ENCODE measurements at places on chromosomes 7 and 10. TPM values are rescaled to one million over a fixed set of nuclear protein-coding genes. Genes with fewer than 3 reads are reported as not detected.

Gene PON1
- total RNA-seq: 0.20 TPM

Gene GPR158
- 2.9 TPM for total RNA-seq

Gene ADAM12
- not detected for total RNA-seq

Gene RPA3
- total RNA-seq: 87.5 TPM

Gene GRK5
- total RNA-seq: 7.3 TPM

Gene AS3MT
- 0.79 TPM for total RNA-seq

Gene DLX5
- total RNA-seq: not detected

Gene C10orf105
- not detected for total RNA-seq

- no peaks in the 10 kb centered on the region for H3K27me3 ChIP-seq
- H3K4me3 ChIP-seq: no peak overlapping the region
- no peak overlapping the region for H3K27ac ChIP-seq
- no peak for DNase-seq
- no peaks in the 10 kb centered on the region for H3K4me1 ChIP-seq
Observed at GRCh38 chr10:113036619-113037018, 86.6 kb downstream of the TCF7L2 start.

- H3K36me3 ChIP-seq: no peaks in the 10 kb centered on the region
- no peak for DNase-seq
- no peak overlapping the region for H3K4me3 ChIP-seq
- H3K27ac ChIP-seq: no peak overlapping the region
Observed at GRCh38 chr10:14409247-14409646, 78.5 kb upstream of the FRMD4A start.

DNA sequence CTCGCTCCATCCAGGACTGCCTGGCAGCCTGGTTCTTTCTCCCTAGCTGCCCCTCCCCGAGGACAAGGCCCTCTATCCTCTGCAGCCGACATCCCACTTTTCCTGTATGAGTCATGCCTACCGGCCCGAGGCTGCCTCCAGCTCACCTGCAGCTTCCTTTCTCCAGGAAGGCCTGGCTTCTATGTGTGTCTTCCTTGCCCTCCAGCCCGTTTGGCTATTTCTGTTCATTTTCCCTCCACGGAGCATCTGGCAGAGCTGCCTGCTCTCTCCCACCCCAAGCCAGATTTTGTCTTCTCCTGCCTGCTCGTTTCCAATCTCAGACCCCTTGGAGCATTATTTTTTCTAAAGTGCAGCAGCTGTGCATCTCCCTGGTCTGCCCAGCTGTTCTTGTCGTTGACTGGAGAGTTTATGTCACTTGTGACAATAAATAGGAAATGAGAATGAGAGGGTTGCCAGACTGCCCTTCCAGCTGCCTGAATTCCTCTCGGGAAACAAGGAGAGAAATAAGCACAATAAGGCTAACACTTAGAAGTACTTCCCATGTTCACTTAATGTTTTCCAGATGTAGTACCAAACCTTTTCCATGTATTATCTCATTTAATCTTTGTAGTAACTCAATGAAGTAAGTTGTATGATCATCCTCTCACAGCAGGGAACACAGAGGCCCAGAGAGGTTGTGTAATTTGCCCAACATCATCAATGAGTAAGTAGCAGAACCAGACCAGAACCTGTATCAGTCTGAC lies 19.7 kb downstream of the UBTD1 start:
- H3K36me3 ChIP-seq: no peaks in the 10 kb centered on the region
- H3K4me3 ChIP-seq: no peak overlapping the region

DNA sequence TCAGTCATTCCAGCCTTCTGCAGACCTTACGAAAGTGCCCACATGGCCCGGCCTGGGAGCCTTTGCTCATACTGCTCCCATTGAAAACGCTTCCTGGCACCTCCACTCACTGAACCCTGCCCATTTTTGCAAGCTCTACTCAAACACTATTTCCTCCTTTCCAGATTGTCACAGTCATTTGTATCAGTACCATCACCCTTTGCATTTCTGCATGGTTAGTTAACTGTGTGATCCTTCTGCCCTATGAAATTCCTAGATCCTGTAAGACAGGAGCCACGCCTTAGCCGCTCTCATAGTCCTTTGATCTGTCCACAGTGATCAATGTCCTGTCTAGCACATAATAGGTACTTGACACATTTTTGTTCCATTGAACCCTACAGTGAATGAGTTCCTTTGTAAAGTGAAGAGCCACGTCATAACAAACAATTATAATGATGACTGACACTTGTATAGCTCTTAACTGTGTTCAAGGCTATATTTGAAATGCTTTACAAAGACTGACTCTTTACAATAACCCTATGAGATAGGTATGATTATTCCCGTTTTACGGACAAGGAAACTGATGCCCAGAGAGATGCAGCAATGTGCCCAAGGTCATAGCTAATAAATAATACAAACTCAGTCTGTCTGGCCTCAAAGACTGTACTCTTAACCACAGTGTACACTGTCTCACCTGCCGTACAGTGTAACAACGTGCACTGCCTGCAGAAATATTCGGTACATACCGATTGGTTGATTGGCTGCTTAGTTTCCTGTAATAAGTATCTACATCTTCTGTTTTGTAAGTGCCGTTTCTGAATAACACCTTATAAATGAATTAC lies 16.6 kb upstream of the ITIH2 start:
- H3K4me1 ChIP-seq: no peaks in the 10 kb centered on the region
- peaks cover 3% of the 10 kb centered on the region for H3K27me3 ChIP-seq
- H3K4me3 ChIP-seq: no peak overlapping the region
- H3K36me3 ChIP-seq: no peaks in the 10 kb centered on the region
- DNase-seq: no peak
- no peak overlapping the region for H3K27ac ChIP-seq

- H3K36me3 ChIP-seq: no peaks in the 10 kb centered on the region
- peaks cover 3% of the 10 kb centered on the region for H3K27me3 ChIP-seq
- peaks cover 36% of the 10 kb centered on the region for H3K4me1 ChIP-seq
Observed at GRCh38 chr7:28858206-28858605, 99.9 kb downstream of the TRIL start.

DNA sequence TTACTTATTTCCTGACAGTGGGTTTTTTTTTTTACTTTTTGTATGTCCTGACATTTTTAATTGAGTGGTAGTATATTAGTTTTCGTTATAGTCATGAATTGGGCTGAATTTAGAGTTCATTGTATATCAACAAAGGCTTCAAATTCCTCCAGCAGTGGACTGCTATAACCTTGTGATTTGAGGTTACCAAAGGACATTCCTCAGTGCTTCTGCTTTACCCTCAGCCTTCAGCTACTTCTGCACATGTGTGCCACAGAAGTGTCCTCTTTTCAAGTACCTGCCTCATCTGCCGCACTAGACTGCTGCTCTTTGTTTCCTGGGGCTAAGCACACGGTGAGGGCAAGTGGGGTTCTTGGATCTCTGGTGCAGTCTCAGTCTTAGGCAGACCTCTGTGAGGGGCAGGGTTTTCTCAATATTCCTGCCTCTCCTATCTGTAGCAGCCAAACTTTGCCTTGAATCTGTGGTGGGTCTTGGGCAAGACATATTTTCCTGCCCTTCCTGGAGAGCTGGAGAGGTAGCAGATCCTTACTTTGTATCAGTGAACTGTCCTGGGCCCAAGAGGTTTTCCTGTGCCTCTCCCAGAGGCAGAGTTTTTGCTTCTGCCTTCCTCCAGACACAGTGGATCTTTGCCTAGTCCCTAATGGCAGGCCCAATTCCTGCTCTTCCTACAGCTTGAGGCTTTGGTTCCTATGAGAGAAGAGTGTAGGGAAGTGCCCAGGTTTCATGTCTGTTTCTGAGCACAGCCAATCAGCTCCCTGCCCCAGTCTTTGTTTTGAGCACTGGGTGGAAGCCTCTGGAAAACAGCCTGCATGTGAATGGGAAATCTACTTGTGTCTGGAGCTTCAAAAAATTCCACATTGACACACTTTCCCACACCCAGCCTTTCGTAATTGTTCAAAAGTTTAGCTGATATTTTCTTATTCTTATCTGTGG lies 39.0 kb upstream of the STRIP2 start:
- H3K4me3 ChIP-seq: no peak overlapping the region
- DNase-seq: no peak
- H3K4me1 ChIP-seq: no peaks in the 10 kb centered on the region
- no peak overlapping the region for H3K27ac ChIP-seq
- H3K27me3 ChIP-seq: no peaks in the 10 kb centered on the region

GRCh38 chr10:125177641-125178640 lies 17.6 kb upstream of the CTBP2 start:
- peaks cover 9% of the 10 kb centered on the region for H3K27me3 ChIP-seq
- no peaks in the 10 kb centered on the region for H3K36me3 ChIP-seq
- no peak for DNase-seq
- H3K4me3 ChIP-seq: no peak overlapping the region

DNA sequence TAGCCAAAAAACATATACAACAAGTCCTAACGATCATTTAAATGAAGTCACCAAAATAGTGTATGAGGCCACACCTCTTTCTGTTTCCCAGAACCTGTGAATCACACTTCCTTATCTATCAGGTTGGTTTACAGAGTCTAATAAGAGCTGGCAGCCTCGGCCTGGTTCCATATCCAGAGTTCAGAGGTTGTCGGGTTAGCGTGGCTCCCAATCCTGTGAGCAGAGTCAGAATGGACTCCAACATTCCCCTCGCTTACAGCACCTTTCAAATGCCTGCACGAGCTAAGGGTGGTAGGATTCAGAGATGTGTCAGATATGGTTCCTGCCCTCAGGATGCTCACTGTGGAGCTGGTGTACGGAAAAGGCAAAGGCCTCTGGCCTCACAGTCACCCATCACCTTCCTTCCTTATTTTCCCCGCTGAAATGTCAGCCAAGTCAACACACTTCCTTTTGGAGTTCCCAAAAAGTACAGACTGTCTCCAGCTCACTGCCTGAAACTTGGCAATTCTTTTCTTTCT lies 6.0 kb downstream of the IL15RA start:
- H3K4me1 ChIP-seq: peaks cover 16% of the 10 kb centered on the region
- no peak overlapping the region for H3K27ac ChIP-seq
- no peak overlapping the region for H3K4me3 ChIP-seq
- H3K36me3 ChIP-seq: no peaks in the 10 kb centered on the region

DNA sequence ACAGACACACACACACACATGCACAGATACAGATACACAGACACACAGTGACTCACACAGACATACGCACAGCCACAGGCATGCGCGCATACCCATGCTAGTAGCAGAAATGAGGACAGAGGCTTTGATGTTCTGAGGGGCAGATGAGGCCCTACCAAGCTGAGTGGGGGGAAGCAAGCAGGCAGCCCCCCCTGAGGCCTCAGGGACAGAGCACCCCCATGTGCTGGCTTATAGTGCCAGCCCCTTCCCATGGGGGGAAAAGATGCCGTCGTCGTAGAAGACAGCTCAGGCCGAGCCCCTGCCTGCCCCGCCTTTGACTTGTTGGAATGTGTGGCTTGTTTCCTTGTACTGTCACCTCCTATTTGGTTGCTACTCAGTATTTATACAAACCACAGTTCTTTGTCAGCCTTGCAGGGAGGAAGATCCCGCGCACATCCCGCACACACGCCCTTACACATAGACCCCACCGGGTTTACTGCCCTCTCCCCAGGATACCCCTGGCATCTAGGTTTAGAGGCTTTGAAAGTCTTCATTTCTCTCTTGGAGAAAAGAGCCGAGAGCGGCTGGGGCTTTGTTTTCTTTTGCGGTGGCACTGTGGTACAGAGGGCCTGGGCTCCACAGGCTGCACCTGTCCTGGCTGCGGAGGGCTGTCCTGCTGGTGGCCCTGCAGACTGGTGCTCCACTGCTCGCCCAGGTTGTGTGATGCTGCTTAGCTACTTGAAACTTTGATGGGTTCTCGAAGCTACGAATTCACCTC lies 112.5 kb downstream of the DOCK1 start:
- no peak overlapping the region for H3K27ac ChIP-seq
- H3K4me3 ChIP-seq: no peak overlapping the region
- no peaks in the 10 kb centered on the region for H3K27me3 ChIP-seq
- H3K4me1 ChIP-seq: no peaks in the 10 kb centered on the region
- peaks cover 3% of the 10 kb centered on the region for H3K36me3 ChIP-seq

DNA sequence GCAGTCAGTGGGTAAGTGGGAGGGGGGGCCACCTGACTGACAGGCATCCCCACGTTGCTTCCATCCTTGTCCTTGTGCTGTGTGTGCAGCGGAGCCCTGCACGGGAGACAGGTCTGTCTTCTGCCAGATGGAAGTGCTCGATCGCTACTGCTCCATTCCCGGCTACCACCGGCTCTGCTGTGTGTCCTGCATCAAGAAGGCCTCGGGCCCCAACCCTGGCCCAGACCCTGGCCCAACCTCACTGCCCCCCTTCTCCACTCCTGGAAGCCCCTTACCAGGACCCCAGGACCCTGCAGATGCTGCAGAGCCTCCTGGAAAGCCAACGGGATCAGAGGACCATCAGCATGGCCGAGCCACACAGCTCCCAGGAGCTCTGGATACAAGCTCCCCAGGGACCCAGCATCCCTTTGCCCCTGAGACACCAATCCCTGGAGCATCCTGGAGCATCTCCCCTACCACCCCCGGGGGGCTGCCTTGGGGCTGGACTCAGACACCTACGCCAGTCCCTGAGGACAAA lies 24.8 kb downstream of the TBATA start:
- no peak overlapping the region for H3K27ac ChIP-seq
- no peaks in the 10 kb centered on the region for H3K27me3 ChIP-seq
- no peak overlapping the region for H3K4me3 ChIP-seq
- no peaks in the 10 kb centered on the region for H3K36me3 ChIP-seq

GRCh38 chr10:9733766-9734165 lies 1283.9 kb upstream of the CELF2 start:
- DNase-seq: no peak
- H3K4me1 ChIP-seq: no peaks in the 10 kb centered on the region
- H3K27ac ChIP-seq: no peak overlapping the region
- H3K36me3 ChIP-seq: no peaks in the 10 kb centered on the region
- no peak overlapping the region for H3K4me3 ChIP-seq

DNA sequence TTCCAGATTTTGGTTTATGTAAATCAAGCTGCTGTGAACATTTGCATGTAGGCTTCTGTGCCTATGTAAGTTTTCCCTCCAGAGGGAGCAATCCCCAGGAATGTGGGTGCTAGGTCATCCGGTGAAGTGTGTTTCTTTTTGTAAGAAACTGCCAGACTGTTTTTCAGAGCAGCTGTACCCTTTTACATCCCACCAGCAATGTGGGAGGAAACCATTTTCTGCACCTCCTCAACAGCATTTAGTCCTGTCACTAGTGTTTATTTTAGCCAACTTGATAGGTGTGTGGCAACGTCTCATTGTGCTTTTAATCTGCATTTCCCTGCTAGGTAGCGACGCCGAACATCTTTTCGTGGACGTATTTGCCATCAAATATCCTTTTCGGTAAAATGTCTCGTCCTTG lies 395.7 kb upstream of the FOXK1 start:
- H3K36me3 ChIP-seq: no peaks in the 10 kb centered on the region
- H3K4me1 ChIP-seq: no peaks in the 10 kb centered on the region
- no peaks in the 10 kb centered on the region for H3K27me3 ChIP-seq
- H3K27ac ChIP-seq: no peak overlapping the region
- no peak overlapping the region for H3K4me3 ChIP-seq
- no peak for DNase-seq

DNA sequence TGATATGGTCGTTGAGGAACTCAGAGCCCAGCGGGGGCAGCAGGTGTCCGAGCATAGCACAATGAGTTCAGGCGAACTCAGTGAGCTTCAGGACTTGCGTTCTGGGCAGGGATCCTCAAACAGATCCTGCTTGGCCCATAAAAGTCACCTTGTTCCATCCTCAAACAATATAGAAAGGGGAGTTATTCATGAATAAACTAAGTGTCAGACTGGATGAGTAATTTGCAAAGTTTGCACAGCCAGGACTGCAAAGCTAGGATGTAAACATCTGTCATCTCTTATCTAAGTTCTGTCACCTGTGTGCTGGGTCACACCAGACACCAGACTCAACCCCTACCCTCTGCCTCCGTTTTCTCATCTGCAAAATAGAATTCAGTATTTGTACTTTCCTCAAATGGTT lies 58.0 kb upstream of the PFKP start:
- H3K27ac ChIP-seq: no peak overlapping the region
- H3K4me3 ChIP-seq: no peak overlapping the region
- peaks cover 65% of the 10 kb centered on the region for H3K27me3 ChIP-seq
- H3K36me3 ChIP-seq: no peaks in the 10 kb centered on the region
- no peak for DNase-seq
- no peaks in the 10 kb centered on the region for H3K4me1 ChIP-seq
